ENCODE measurements at places on chromosomes 4 and X.

- no peak for DNase-seq
Observed at GRCh38 chr4:8591626-8592365, 769 bp upstream of the CPZ start.

DNA sequence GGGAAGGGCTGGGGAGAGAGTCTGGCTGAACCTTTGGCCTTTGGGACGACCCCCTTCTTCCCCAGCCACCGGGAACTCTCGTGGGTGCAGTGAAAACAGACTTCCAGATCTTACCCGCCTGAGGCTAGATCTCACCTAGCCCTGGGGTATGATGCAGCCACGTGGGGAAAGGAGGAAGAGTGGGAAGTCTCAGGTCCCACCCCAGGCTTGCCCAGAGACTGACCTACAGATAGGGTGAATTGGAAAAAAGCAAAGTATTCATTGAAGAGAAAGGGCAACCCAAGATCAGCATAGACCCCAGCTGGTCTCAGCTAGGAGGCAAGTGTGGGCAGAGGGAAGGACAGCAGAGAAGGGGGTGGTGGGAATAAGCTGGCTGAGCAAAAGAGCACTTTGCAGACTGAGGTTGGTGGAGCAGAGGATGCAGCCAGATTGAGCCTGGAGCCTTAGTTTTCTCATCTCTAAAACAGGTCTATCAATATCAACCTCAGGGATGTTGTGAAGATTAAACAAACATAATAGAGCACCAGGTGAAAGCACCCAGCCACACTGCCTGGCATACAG is 4.2 kb upstream of the EFNB1 start:
- no peak for DNase-seq

GRCh38 chr4:89514811-89515210 is 207.2 kb upstream of the GPRIN3 start:
- no peak for DNase-seq

- peak; percentile 4 for DNase-seq
Observed at GRCh38 chr4:13483136-13483767, 888 bp downstream of the RAB28 start.

DNA sequence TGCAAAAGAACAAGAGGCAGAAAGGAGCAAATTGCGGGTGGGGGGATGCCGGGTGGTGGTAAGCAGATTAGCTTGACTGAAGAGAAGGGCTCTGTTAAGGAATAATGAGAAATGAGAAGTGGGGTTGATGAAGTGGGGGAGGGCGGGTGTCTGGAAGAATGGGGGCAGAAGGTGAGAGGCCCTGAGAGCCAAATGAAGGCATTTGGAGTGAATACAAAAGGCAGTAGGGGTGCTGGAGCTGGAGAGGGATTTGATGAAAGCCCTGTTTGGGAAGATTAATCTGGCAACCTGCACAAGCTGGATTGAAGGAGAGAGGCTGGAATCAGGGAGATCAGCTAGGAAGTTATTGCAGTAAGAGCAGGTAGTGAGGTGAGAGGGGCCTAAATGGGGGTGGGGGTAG is 82.1 kb downstream of the GUCY2F start:
- DNase-seq: no peak

DNA sequence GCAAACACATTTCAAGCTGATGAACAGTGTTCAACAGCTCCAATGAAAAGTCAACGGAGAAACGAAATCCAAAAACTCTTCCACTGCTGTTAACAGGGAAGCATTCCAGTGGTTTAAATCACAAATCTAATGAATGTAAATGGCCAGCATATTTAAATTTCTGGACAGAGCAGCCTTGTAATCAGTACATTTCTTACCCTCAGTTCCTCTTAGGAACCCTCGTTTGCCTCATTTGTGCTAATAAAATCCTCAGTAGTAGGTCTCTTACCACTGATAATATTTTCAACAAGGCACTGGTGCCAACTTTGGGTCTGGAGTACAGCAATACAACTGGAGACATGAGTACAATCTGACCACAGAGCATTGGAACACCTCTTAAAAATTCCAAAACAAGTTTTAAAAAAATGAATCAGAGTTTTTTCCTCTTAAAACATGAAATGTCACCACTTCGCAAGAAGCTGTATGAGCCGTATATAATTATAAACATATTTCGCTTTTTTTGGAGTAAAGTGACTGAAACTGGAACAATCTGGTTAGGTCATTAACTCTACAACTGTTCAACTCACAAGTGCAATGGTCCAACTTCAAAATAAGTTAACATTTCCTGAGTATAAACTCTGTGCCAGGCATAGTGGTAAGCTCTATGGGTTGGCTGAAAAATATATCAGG is 211.2 kb downstream of the CPEB2 start:
- DNase-seq: no peak

GRCh38 chr4:31275906-31276305 is 555.7 kb downstream of the PCDH7 start:
- DNase-seq: no peak

DNA sequence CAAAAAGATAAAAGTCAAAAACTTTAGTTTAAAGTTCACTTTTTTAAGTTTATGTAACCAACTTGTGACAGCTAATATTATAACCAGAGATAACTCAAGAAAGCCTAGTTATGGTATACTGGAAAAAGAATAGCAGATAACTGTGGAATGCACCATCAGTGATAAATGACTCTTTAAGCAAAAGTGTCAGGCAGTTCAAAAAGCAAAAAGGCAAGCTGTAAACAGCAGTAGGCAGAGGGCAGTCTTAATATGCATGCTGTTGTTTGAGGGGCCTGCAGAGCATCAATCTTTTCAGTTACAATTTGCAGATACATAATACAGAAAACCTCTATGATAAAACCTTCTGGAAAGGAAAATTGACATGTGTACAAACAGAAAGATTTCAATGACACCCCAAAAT is 81.8 kb upstream of the JADE1 start:
- no peak for DNase-seq

- no peak for DNase-seq
Observed at GRCh38 chrX:48785186-48785539, 1.2 kb upstream of the GATA1 start.

DNA sequence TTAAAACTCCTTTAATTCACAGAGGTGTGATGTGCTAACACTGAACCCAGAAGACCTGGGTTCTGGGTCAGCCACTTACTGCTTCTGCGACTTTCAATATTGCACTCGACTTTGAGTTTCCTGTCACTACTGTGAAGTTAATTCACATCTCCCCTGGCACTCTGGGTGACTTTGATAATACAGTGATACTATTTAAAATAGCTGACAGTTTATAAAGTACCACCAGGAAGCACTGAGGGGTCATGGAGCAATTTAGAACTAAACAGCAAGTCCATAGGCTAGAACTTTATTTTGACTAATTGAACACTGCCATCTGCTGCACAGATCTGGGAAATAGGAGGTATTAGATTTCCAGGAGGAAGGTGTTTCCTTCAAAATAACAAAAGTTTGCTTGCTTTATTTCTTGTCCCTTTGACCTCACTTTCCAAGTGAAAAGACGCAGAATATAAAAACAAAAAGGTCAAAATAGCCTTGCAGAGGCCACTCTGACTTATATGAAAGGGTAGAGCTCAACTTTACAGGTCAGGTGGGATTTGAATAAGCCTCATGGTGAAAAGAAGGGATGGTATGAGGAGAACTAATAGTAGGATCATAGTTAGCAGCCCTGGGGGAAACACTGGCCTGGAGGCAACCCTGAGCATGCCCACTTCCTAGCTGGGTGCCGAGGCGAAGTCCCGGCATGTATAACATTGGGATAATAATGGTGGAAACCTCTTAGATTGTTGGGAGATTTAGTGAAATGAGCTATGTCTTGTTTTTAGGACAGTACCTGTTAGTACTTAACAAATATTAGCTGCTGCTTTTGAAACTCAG is 53.4 kb downstream of the ZNF518B start:
- DNase-seq: peak; percentile 38

DNA sequence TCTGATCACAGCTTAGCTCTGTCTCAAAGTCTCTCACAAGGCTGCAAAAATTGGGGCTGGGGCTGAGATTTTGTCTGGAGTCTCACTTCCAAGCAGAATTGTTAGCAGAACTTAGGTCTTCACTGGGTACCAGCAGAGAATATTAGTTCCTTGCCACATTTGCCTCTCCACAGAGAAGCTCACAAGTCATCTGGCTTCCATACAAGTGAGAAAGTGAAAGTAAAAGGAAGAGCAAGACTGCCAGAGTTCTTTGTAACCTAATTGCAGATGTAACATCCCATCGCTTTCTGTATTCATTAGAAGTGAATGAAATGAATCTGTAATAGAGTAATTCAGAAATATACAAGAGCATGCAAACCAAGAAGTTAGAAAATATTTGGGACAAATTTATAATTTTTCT is 624.1 kb upstream of the GNPDA2 start:
- DNase-seq: peak; percentile 6

GRCh38 chrX:3257471-3257870 is 89.0 kb downstream of the MXRA5 start:
- no peak for DNase-seq

- no peak for DNase-seq
Observed at GRCh38 chr4:174672276-174672675, 150.0 kb upstream of the HPGD start.

DNA sequence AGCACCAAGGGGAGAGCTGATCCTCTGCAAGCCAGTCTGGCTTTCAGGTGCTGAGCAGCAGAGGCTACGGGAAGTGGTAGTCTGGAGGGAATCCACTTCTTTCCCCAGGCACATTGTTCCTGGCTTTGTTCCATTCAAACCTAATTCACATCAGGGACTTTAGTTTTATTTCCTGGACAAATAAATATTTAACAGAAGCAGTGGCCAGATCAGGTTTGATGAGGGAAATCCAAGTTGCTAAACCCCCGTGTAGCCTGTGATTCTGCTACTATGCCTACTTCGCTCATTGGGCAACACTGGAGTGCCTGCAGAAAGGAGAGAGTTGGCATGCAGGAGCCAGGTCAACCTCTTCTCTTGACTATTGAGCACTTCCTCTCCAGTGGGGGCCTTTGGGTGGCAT is 13.8 kb upstream of the STBD1 start:
- no peak for DNase-seq

- DNase-seq: no peak
Observed at GRCh38 chr4:165440415-165441158, 61.8 kb downstream of the CPE start.

DNA sequence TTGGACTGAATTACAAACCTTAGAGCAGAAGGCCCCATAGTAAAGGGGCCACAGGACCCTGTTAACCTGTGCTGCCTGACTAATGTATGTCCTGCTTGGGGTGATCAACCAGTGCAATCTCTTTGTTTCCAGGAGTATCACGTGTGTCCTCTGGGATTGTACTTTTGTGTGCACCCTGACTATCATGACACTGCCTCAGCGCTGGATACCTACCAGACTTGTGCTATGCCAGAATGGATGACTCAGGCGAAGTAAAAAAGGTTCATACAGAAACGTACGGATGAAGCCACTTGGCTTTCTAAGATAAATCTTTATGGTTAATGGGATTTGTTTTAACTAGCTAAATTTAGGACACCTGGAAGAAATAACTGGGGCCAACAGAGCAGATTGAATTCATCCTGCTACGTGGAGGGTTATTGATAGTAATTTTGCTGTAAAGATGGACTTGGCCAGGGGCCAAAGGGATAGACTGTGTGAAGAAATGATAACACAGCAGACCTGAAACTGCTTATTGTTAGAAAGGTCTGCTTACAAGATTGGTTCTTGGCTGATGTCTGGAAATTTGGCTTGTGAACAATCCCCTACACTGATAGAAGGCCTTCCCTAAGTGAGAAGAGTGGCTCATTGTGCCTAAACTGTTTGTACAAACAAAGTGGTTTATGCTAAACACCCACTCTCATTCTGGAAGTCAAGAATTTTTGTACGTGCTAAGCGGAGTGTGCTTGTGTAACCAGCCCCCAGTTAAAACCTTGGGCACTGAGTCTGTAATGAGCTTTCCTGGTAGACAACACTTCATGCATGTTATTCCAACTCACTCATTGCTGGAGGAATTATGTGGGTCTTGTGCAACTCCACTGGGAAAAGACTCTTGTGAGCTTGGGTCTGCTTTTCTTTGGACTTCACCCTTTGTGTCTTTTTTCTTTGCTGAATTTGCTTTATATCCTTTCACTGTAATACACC is 750.5 kb upstream of the HTR2C start:
- no peak for DNase-seq

- no peak for DNase-seq
Observed at GRCh38 chr4:56512166-56512565, 6.6 kb downstream of the ARL9 start.

- no peak for DNase-seq
Observed at GRCh38 chrX:121036137-121036536, 11.3 kb upstream of the GLUD2 start.

DNA sequence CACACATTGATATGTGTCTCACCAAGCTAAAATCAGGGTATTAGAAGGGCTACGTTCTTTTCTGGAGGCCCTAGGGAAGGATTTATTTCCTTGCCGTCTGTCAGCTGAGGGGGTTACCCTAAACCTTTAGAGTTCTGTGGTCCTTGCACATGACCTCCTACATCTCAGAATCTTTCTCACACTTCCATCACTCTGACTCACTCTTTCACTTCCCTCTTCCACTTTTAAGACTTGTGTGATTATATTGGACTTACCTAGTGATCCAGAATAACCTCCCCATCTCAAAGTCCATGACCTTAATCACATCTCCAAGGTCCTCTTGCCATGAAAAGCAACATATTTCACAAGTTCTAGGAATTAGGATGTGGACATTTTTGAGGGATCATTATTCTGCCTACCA is 53.6 kb upstream of the FUNDC1 start:
- DNase-seq: peak; percentile 63

DNA sequence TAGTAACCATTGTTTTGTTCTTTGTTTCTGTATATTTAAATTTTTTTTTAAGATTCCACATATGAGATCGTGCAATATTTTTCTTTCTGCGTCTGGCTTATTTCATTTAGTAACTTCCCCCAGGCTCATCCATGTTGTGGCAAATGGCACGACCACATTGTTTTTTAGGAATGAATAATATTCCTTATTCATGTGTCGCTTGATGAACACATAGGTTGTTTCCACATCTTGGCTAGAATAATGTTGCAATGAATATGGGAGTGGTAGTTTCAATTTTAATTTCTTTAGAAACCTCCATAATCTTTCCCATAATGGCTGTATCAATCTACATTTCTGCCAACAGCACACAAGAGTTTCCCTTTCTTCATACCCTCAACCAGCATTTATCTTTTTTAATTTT is 166.8 kb upstream of the NR3C2 start:
- DNase-seq: no peak

DNA sequence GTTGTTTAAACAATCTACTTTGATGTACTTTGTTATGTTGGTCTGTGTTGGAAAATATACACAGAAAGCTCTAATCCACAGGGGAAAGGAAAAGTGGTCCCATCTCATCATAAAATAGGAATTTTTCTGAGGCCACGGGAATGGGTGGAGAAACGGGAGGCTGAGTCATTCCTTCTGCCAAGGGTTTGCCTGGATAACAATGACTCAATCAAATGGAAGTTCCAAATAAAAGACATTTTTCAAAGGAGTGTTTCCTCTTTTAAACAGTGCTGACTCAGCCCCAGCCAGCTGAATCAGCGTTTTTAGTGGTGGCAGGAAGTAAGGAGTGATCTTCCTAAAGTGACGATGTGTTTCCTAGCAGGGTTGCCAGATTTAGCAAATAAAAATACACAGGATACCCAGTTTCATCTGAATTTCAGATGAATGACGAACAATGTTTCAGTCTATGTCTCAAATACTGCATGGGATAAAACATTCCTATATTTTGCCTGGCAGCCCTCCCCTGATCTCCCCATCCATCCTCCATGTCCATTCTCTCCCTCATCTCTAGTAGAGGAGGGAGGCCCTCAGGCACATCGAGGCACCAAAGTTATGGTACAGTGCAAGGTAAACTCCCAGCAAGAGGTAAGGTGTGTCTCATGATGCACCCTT is 345.4 kb upstream of the GATB start:
- DNase-seq: no peak

All from GM13977 (cell line).